Natural killer cell (primary cell): ENCODE measurements at places on chromosomes 11 and 22.

DNA sequence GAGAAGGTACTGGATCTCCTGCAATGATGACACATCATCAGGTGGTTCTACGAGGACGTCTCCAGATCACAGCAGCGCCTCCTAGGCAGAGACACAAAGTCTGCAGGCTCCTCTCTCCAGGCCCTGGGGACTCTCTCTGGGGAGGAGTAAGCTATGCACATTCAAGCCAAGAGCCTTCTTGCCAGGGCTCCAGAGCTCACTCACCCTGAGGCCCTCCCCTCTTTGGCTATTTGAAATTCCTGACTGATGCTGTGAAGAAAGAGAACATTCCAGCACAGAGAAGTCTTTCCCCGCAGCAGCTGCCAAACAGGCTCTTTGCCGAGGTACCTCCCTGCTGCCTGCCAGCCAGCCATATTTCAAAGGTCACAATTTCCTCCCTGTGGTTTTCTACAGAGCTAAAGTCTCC, 204.9 kb downstream of the CSNK2A3 start:
- peak; percentile 65 for DNase-seq

DNA sequence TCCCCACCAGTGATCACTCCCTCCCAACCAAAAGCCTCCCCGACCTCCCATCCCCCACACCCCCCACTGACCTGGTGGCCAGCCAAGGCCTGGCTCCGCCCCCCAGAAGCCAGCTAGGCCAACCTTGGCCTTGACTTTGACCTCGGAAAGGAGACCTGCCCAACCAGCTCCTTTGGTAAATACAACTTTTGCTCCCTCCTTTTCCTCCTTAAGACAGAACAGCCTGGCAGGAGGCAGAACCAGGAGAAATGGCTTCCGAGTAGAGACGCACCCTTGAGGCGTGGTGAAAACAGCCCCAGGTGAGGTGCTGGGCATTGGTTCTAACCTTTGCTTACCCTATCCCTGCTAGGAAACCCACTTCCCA, 27.0 kb downstream of the PLEKHA7 start:
- DNase-seq: no peak

- no peak for DNase-seq
These were observed 569.0 kb downstream of the KCNA4 start for GRCh38 chr11:29447821-29448220.

GRCh38 chr11:111429066-111429506, 50.0 kb upstream of the POU2AF1 start:
- DNase-seq: peak; percentile 66

- DNase-seq: no peak
These were observed 189.3 kb upstream of the NECTIN1 start for GRCh38 chr11:119918347-119918746.

GRCh38 chr11:44849922-44850321, 100.8 kb downstream of the TP53I11 start:
- no peak for DNase-seq

GRCh38 chr11:130475426-130476053, 27.1 kb downstream of the ADAMTS15 start:
- no peak for DNase-seq

DNA sequence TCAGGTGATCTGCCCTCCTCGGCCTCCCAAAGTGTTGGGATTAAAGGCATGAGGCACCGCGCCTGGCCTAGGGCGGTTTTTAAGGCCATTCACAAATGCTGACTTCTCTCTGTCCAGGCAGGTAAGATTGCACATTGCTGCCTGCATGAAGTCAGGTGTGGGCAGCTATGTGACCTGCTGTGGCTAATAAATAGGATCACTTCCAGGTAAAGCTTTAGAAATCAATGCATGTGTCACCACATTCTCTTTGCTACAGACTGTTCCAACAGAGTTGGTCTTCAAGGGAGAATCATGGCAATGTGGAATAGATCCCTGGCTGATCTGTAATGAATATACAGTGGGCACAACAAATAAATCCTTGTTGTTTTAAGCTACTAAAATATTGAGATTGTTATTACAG, 260.3 kb upstream of the PITPNB start:
- DNase-seq: no peak

DNA sequence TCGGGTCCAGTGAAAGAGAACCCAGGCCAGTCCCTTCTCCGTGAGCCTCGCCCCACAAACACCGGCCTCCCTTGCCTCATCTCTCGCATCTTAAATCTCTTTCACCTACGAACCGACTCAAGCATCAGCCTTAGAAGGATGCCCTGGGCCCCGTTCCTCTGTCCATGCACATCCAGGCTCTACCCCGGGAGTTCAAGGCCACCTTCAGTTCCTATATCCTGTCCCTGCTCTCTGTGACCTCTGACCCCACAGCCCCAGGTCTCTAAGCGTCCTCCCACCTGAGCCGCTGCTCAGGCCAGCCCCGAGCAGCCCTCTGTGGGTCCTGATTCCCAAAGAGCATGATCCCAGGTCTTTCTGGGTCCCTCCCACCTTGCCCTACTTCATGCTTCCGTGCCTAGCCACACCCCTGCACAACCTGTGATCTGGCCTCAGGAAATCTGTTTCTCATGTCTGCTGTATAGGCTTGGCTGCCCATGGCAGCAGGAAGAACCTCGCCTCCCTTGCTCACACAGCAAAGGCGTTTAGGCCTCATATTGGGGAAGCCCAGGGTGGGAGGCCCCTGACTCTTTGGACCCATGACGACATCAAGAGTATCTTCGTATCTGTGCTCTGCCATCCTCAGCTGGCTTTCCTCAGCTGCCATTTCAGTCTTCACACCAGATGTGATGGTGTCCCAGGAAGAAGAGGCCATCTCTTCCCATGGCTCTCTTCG, 77.5 kb upstream of the SEPTIN5 start:
- DNase-seq: no peak

- no peak for DNase-seq
These were observed 4.6 kb downstream of the SOX10 start for GRCh38 chr22:37979782-37980181.

GRCh38 chr11:72771507-72771906, 19.3 kb upstream of the ARAP1 start:
- DNase-seq: no peak

DNA sequence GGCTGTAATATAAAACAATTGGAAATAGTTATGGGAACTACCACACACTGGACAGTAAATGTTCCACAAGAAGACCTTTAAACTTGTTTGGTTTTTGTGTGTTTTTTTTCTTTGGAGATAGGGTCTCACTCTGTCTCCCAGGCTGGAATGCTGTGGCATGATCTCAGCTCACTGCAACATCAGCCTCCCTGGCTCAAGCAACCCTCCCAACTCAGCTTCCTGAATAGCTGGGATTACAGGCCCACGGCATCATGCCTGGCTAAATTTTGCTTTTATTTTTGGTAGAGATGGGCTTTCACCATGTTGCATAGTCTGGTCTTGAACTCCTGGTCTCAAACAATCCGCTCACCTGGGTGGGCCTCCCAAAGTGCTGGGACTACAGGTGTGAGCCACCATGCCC, 121.0 kb downstream of the MPPED2 start:
- no peak for DNase-seq

DNA sequence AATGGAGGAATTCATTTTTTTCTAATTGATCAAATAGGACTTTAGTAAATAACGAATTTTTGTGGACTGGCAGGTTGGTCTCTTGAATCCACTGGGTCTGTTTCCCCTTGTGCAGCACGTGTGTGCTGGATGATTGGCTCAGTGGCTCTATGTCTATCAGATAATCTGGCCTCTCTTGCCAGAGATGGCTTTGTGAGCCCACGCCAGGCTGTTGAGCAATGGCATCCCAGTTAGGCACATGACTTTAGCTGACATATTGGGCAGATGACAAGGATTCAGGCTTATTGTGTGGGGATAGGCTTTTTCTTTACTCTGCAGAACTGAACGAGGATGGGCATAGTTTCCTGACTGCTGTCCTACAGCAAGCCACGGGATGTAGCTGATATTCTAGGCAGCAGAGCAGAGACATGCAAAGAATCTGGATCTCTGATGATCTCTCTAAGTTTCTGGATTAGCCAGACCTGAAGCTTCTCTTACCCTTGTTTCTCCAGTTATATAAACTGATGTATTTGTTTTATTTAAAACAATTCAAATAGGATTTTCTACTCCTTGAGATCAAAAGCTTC, 144.9 kb downstream of the ARHGAP42 start:
- DNase-seq: no peak

- DNase-seq: no peak
These were observed 38.6 kb upstream of the BMAL1 start for GRCh38 chr11:13238879-13239514.

DNA sequence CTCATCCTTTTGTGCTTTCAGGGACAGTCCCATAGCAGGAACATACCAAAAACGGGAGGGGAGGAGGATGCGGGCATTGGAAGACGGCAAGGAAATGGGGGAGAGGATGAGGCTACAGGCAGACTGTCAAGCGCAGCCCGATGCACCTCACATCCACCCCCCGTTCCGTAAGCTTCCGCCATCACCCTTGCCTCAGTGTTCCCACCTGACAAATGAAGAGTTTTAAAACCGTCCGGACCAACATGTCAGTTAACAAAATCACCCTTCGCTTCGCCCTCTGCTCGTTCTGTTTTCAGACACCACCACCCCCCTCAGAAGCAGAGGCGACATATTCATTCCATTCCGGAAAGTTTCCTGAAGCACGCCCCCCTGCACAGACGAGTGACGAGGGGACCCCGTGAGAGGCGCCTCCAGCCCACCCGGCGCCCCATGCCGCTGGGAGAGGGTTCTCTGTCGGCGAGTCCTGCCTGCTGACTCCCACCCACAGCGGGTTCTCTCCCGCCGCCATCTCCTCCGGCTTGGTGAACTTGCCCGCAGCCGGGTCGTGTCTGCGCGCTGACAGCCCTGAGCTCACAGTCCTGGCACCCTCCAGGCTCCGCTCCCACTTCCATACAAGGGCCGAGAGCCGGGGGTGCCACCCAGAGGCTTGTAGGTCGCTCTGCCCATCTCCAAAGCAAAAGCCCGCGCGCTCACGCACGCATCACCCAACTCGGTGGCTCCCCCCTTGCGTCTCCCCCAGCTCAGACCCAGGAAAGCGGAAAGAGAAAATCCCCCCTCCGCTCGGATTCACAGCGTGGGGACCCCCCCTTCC, 1.5 kb downstream of the IGSF9B start:
- no peak for DNase-seq

DNA sequence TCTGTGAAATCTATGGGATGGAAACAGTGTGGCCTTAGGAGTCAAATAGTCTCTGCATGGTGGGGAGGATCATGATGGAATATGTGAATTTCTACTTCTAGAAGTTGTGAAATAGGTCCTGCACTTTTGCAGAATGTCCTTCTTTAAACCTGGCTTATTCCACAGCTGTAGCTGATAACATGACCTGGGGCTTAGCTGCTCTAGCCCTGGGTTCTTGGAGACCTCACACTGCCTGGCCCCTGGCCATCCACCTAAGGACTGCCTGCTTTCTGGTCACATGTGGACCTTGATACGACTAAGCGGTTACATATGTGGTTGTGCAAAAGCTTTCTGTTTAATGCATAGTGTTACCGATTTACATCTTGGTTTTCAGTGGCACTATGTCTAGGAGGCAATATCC, 88.2 kb downstream of the SWAP70 start:
- no peak for DNase-seq

DNA sequence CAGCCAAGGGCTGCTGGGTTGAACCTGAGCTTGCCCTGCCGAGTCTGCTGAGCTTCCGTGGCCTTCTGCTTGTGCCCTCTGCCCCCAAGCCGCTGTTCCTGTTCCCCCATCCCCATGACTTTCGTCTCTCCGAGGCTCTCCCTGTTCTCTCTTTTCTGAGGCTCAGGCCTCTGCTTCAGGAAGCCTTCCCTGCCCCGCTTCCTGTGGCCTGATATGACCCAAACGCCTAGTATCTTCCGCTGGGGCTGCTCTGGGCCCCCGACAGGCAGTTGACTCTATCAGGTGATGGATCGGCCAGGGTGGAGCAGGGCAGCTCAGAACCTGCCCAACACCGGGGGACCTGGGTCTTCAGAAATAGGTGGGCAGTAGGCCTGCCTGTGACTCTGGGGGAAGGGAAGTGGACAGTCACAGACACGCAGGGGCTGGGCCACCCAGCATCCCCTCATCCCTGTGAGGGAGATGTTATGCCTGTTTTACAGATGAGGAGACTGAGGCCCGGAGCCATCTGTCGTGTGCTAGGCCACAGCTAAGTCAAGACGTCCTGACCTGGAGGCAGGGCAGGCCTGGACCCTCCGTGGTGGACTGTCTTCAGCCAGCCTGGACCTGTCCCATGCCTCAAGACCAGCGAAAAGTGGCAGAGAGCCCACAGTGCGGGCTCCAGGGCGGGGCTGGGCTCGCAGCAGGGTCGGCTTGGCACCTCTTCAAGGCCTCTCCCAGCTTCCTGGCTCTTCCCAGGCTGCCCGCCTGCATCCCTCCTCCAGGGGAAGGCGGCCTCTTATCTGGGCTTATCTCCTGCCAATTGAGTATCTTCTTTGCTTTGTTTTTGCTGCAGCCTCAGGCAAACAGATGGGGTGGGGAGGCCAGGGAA, 16.2 kb downstream of the BAD start:
- no peak for DNase-seq

DNA sequence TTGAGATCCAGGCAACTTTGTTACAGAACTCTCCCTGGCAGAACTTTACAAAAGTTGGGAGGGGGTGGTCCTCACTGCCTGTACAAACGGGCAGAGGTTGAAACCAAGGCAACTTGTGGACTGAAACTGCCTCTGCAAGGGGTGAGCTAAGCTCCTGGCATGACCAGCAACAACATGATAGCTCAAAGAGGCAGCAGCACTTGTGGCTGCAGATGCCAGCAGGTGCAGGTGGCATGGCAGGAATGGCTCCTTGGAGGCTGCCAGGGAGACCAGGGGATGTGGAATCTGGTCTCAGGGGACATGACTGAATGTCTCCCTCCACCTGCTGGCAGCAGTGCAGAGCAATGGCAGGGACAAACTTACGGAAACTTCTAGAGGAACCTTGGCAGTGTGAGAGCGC, 38.8 kb upstream of the PHF21A start:
- DNase-seq: no peak

DNA sequence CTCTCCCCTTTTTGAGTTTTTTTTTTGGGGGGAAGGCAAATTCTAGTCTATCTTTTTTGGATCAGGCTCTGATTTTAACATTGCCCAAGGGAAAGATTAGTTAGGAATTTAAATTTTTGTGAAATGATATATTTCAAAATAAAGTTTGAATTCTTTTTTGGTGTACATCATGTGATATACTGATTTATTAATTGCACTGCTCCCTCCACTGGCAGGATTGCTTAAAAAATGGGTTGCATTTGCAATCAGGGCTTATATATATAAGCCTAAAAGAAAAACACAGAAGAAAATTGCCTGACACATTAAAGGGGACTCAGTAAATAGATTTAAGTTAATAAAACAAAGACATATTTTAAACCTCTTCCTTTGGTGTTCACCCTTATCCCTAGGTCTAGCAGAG, 1.2 kb downstream of the DYNC2H1 start:
- DNase-seq: no peak

- DNase-seq: no peak
These were observed 24.4 kb upstream of the SHISAL1 start for GRCh38 chr22:44336962-44337677.

DNA sequence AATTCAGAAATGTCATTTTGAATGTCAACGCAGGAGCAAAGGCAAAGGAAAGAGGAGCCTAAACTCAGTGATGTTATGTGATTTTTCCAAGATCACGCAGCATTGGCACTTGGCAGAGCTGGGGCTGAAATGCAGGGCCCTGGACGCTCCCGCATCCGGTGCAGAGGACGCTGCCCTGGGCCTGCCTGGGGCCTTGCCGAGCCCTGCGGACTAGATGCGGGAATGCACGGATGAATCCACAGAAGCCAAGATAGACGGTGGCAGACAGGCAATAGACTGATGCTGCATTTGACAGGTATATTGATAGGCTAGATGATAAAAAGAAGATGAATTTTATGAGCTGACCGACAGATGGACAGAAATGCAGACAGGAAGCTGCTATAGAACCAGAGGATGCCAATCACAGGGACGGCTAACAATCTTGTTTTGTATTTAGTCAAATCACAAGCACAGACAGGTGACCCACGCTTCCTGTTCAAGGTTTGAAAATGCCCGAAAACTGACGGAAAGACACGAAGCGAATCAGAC, 696 bp upstream of the MARK2 start:
- no peak for DNase-seq
